ENCODE measurements at places on chromosomes 13 and 19.

GRCh38 chr13:26628706-26629105, 71.2 kb downstream of the WASF3 start:
- no peak for DNase-seq

DNA sequence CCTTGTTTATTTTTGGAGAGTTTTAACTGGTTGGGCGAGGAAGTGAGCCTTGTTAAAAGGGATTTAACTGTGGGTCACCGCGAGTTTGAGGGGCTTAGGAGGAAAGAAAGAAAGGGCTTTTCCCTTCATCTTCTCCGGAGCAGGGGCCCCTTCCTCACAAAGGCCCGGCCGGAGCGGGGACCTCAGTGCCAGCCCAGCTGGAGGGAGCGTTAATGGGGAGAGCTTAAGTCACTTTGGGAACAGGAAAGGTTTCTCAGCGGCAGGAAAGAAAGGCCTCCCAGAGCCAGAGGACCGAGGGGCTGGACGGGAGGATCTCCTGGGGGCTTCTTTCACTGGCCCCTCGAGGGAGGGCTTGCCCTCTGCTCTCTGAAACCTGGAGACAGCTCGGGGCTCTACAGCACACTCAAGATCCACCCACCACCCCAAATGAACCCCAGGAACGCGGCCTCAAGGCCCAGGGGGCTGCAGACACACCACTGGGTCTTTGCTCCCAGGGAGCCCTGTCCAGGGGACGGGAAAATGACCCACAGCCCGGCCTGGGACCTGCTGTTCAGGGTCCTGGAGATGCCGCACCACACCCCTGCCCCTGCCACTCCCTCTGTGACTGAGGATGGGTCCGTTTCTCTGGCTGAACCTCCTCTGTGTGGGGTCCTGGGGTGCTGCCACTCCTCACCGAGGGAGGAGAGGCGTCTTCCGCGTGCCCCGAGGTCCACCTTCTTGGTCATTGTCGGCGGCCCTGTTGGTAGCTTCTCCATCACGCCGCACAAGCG, 128.3 kb downstream of the URI1 start:
- DNase-seq = no peak

DNA sequence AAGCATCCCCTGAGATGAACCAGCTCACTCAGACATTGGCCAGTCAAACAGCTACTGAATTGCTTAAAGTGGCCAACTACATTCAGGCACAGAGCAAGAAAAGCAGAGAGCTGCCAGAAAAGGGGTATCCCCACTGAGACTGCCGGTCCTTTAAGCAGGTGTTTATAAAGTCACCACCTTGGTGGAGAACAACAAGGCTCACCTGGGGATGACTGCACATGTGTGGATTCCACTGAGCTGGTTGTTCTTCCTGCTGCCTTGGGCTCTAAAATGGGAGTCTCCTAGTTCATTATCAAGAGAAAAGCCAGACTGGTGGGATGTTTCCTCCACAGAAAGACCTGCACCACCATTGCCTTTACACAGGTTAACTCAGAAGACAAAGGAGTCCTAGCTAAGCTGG, 51.8 kb upstream of the IPO5 start:
- DNase-seq = no peak

DNA sequence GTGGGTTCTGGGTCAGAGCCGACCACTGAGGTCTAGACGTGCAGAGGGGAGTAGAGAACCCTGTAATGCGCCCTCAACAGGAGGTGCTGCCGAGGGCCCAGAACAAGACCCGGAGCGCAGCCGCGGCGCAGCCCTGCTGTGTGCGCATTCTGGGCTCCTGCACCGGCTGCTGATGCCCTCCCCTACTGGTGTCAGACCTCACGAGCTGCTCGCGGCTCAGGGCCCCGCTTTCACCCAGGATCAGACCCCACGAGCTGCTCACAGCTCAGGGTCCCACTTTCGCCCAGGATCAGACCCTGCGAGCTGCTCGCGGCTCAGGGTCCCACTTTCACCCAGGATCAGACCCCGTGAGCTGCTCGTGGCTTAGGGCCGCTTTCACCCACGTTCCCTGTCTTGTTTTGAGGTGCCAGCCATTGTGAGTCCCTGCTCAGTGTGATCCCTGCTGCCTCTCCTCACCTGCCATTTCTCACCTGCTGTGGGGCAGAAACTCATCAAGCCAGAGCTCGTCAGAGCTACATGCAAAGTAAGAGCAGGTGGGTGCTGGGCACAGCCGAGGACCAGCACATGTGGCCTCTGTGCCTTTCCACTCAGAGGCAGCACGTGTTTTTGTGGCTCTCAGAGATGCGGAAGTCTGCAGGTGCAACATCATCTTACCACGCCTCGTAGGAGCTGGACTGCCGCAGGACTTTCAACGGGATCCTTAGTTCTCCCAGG, 47.0 kb upstream of the C13orf46 start:
- no peak for DNase-seq

- no peak for DNase-seq
These were observed 16.2 kb downstream of the COMP start for GRCh38 chr19:18774782-18775444.

- no peak for DNase-seq
These were observed 7.5 kb upstream of the TPM4 start for GRCh38 chr19:16068696-16069259.

- no peak for DNase-seq
These were observed 7.2 kb downstream of the ZNF708 start for GRCh38 chr19:21321996-21322395.

- no peak for DNase-seq
These were observed 18.0 kb upstream of the C1QTNF9B start for GRCh38 chr13:23915308-23915707.

DNA sequence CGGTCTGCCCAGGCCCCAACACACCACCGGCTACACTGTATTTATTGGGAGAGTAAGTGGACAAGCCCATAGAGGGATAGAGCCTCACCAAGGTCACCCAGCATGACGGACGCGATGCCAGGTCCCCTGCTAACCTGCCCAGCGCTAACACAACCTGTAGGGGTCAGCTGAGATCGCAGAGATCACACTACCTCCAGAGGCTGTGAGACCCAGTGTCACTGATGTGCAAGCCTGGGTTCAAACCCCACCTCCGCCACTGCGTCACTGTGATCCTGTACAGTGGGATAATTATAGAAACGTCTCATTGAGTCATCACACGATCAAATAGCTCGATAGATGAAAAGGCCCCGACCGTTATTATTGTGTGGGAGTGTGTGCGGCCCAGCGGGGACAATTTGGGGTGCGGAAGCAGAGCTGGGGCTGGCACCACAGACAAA, 10.6 kb upstream of the TLE2 start:
- DNase-seq = no peak

GRCh38 chr13:63206461-63206860, 1790.8 kb upstream of the PCDH20 start:
- no peak for DNase-seq

- no peak for DNase-seq
These were observed 584 bp downstream of the SMG9 start for GRCh38 chr19:43754253-43754502.

DNA sequence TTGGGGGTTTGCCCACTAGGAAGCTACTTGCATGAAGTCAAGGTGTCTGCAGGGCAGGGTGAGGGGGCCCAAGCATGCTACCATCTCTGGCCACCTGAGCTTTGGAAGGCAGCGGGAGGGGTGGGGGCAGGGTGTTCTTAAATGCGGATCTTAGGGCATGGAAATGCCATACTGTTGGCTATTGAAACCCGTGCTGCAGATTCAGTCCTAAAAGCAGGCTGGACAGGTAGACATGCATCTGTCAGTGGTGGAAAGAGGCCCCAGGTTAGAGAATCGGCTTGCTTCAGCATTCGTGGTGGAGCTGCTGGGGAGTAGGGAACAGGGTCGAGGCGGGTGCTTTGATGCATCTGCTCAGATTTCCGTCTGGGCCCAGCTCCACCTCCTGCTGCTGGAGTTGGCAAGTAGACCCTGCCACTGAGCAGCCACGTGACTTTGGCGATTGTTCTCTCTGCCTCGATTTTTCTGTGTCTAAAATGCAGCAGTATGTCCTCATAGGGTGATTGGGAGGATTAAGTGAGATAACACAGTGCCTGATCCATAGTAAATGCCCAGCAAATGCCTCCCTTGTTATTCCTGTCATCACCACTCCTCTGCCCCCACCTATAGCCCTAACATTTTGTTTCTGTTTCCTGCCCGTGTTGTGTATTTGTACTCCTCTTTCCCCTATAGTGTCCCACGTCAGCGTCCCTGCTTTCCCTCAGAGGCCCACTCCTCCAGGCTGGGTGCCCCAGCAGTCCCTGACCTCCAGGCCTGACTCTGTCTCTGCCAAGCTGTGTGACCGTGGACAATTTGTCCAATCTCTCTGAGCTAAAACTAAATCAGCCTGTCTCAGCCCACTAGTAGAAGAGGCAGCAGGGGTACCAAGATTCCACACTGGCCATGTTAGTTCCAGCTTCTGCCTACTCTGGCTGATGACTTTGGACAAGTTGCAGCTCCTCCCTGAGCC, 5.8 kb downstream of the PPP1R37 start:
- no peak for DNase-seq

DNA sequence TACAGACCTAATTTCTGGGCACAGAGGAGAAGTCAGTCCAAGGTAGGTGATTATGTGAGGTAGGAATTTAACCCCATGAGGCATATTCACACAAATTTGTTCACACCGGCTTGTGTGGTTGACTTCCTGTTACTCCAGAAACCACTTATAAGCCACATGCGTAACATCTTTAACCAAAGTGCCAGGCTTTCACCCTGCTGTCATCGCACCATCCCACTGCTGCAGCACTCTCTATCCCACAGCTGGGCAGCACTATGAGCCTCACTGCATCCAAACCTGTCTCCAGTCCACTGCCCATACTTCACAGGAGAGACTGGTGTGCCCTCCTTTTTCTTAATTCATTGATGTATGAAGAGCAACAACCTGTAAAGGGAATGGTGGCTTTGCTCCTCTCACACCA, 128.2 kb upstream of the ARGLU1 start:
- DNase-seq = no peak

DNA sequence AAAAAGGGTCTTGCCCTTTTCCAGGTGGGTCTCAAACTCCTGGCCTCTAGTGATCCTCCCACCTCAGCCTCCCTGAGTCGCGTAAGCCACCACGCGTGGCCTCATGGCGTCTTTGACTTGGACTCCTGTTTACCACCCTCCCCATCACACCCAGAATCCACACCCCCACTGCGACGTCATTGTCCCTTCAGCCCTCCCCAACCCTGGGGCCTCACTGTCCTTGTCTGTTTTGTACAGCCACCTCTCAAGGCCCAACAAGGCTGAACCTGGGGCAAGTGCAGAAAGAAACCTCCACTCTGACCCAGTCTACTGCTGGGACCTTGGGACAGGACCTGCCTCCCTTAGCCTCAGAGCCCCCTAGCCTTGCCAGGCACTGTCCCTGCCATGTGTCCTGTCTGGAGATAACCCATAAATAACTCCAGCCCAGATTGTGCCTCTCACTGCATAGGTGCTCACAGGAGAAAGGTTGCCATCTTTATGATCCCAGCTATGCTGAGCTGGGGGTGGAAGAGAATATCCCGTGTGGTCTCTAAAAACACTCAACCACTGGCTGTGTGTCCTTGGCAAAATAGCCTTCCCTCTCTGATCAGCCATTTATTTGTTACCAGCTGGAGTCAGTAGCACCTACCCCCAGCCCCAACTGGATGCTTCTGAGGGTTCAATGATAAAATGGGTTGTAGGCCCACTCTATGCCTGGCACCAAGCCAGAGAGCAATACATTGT, 1.8 kb upstream of the IFI30 start:
- no peak for DNase-seq

DNA sequence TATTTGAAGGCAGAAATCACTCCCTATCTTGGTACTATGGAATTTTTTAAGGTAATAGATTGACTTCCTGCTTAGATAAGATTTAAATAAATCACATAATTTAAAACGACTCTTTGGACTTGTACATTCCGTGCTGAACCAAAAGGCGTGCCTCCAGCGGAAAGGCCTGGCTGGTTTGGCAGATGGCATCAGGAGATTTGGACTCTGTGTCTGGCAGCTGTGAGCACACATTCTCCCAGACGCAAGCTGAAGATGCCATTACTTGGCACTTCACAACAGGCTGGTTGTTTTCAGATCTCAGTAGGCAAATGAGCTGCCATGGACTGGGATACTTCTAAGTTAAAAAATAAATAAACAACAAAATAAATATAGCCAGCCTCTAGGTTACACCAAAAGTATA, 104.5 kb upstream of the SLC15A1 start:
- no peak for DNase-seq

GRCh38 chr13:111143865-111144540, 28.9 kb downstream of the ARHGEF7 start:
- no peak for DNase-seq

DNA sequence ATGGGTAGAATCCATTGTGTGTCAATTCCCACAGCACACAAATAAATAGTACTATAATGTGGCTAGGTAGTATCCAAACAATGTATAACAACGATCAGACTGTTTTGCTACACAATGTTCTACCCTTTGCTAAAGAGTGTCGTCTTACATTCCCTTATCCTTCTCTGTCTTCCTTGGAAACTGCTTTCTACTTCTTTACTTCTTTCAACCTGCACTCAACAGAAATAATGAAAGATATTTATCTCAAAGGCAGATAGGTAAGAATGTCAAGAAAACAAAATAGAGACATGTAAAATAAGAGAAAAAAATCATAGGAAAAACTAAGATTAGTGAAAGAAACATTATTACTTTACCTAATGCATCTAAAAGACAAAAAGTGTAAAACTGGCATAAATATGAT, 814.7 kb downstream of the PCDH9 start:
- no peak for DNase-seq

- no peak for DNase-seq
These were observed 6.7 kb upstream of the RCBTB2 start for GRCh38 chr13:48539550-48539949.

DNA sequence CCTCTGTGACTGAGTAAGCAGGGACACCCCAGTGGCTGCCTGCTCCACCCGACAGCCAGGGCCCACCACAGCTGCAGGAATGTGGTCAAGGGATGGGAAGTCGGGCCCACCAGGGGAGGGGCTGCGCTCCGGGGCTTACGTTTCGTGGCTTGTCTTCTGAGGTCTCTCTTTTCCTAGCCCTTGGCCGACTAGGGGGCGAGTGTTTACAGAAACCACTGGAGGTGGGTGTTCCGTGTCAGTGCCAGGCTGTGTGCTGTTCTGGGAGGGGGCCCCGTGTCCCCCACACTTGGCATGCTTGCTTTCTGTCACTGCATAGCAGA, 4.5 kb downstream of the ADAT3 start:
- no peak for DNase-seq

- no peak for DNase-seq
These were observed 6.7 kb downstream of the SIGLEC11 start for GRCh38 chr19:49954092-49954829.

GRCh38 chr19:31096935-31097545, 252.2 kb downstream of the TSHZ3 start:
- no peak for DNase-seq

- no peak for DNase-seq
These were observed 95.5 kb upstream of the SERP2 start for GRCh38 chr13:44278166-44278565.

Measured in activated CD4-positive, CD25-positive, alpha-beta regulatory T cell (primary cell).